ENCODE measurements at places on chromosomes 11 and 22.
A peak's percentile ranks its signal among the peaks of the same experiment; 100 is the strongest.

DNA sequence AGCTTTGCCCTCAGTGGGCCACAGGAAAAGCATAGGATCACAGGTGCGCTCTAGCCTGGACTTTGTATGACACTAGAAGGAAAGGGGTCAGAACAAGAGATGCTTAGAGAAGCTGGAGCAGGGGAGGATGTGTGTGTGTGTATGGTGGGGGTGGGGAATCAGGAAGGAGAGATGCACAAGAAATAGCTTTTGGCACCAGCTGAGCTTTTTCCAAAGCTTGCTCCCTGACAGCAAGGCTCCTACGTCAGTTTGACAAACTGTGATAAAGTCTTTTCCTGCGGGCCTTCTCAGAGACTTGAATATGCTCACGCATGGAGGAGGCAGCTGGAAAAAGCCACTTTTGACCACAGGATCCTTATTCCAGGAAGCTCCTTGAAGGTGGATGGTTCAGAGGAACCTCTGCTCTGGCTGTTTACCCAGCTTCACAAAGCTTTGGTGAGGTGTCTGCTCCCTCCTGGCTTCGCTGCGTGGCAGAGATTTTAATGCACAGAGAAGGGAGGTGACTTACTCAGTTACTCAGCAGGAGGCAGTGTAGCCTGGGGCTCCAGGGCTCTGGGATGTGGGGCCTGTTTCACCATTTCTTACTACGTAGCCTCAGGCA lies 3.9 kb downstream of the CDC42EP1 start:
- no peak for DNase-seq

DNA sequence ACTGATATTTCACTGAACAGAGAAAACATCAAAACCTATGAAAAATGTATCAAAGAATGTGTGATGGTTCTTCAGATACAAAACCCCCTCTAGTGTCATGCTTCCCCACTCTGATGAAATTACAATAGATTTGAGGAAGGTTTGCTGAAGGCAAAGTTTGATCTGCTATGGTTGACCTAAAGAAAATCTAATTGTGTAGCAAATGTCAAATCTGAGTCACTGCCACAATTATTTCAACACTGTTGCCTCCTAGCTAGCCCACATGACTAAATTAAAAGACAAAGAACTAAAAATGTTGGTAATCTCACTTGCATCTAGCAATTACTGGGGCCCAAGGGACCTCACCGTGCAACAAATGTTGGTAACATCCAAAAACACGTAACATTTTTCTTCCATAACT lies 728.0 kb downstream of the DLG2 start:
- no peak for DNase-seq

DNA sequence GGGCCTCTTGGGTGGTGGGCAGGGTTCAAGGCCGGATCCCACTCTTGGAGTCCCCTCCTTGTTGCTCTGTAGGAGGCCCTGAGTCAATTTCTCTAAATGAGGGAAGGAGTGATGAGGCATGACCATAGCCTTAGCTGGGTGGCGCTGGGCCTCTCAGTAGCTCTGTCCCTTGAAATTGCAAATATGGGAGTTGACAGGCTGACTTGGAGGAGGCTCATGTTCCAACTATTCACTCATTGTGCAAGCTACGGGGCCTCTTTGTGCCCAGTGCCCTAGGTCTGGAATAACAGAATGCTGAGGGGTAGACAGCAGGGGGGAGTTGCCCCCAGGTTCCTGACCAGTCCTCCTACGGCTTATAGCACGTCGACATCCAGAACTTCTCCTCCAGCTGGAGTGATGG lies 8.0 kb downstream of the SELENOM start:
- DNase-seq, result no peak

- DNase-seq, result no peak
These were observed 10.6 kb downstream of the PIK3IP1 start for GRCh38 chr22:31281733-31282132.

DNA sequence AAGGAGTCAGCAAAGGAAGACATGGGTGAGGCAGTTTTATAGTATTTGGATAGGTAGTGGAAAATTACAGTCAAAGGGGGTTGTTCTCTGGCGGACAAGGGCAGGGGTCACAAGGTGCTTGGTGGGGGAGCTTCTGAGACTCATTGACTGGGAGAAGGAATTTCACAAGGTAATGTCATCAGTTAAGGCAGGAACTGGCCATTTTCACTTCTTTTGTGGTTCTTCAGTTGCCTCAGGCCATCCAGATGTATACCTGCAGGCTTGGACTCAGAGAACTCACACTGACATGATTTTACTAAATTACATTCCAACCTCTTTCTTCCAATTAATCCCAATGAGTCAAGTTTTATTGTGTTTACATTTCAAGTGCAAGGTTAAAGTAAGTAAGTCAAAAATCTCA lies 240.5 kb upstream of the API5 start:
- DNase-seq, result no peak

GRCh38 chr11:15742626-15743519 lies 613.5 kb downstream of the SOX6 start:
- no peak for DNase-seq

DNA sequence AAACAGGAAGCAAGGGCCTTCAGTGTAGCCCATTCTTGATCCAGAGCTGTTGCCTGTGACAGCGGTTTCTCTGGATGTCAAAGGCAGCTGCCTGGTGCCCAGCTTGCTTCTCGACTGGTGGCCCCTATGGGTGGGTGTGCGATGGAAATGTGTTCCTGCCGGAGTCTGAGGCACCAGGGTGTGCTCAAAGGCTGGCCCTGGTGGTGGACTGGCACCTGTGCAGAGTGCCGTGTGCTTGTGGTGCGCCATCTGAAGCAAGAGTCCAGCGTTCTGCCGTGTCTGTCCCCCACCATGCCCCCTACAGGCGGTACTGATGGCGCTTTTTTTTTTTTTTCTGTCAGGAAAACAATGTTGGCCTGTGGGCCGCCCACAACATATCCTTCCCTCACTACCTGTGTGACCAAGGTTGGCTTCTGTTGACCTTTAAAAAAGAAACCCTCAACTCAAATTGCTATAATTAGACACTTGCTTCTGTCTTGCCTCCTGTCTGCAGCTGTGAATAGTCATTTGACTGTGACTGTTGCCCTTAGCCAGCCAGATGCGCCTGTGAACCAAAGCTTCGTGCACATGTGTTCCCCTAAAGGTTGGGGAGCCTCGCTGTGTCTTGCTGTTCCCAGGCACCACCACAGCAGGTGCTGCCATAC lies 4.7 kb upstream of the RANBP1 start:
- DNase-seq, result no peak

DNA sequence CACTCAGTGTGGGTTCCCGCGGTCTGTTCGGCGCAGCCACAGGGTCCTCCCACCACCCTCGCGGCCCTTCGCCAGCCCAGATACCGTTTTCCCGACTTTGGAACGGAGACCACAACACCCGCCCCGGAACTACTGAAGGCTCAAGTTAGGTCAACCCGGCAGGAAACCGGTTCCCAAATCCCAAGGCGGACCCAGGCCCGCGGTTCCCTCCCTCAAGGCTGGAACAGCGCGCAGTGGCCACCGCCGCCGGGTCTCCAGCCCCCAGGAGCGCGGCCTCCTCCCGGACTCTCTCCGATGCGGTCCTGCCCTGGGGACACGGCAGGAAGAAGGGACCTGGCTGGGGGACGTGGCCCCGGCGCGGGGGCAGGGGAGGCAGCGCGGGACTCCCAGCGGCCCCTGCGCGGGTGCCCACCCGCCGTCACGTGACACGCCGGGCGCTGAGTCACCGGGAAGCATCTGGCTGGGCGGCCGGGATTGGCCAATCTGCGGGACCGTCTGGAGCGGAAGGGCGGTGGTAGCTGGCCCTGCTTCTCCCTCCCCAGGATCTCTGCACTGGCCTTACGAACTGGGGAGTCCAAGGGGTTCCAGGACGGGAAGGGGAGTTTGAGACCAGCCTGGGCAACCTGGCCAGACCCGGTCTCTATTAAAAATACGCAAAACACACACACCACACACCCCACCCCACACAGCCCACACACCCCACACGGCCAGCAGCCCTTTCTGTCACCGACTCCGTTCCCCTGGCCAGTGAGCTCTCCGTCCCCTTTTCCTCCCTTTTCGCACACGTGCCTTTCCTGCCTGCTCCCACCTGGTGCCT lies 21.5 kb upstream of the MALAT1 start:
- DNase-seq, result peak; percentile 84

- no peak for DNase-seq
These were observed 19.6 kb upstream of the TXNRD2 start for GRCh38 chr22:19961201-19961580.

DNA sequence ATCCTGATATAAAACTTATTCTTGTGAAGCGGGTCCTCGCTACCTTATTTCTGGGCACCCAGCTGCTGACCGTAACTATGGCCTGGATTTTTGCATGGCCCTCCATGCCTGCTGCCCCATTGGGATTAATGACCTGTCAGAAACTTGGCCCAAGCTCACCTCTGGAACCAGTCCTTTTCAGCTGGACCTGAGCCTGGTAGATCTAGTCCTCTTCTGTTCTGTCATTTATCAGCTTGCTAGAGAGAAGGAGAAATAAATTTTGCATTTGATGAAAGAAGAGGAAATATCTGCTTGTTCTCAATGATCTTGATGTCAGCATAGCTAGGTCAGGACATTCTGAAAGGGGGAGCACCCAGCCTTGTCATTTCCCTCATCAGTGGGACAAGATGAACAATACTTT lies 387.8 kb upstream of the LARGE1 start:
- DNase-seq, result no peak

- no peak for DNase-seq
These were observed 42.6 kb downstream of the ST14 start for GRCh38 chr11:130202009-130202817.

- no peak for DNase-seq
These were observed 12.1 kb upstream of the CHORDC1 start for GRCh38 chr11:90234977-90235376.

DNA sequence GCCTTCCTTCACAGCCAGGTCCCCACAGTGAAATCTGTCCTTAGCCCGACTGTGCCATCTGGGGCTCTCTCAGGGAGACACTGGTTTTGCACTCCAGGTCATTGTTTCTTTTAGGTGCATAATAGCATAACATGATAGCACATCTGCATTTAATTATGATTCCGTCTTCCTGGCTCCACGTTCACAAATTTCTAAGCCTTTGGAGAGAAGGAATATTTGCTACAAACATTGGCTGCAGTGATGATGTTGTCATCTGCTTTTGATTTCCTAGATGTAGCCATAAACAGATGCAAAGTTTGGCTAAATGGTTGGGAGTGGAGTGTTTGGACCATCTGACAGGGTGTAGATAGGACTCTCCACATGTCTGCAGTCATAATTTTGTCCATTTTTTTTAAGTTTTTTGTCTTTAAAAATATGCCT lies 12.0 kb upstream of the CAT start:
- no peak for DNase-seq

DNA sequence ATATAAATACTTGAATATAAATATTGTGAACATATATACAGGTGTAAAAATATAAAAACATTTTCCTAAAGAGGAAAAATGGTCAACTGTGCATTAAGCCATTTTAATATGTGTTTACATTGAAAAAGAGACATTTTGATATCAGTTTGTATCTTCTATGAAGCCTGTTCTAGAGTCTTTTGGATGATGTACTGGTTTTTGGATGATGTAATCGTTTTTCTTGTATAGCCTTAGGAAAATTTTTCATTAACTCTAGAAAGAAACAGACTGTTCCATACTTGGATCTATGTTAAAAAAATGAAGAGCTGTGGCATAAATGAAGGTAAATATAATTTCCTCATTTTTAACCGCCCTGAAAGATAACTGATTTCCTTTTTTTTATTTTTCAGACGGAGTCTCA lies 39.6 kb upstream of the RDX start:
- no peak for DNase-seq

- DNase-seq, result no peak
These were observed 114.8 kb downstream of the CNTN5 start for GRCh38 chr11:99135508-99135907.

DNA sequence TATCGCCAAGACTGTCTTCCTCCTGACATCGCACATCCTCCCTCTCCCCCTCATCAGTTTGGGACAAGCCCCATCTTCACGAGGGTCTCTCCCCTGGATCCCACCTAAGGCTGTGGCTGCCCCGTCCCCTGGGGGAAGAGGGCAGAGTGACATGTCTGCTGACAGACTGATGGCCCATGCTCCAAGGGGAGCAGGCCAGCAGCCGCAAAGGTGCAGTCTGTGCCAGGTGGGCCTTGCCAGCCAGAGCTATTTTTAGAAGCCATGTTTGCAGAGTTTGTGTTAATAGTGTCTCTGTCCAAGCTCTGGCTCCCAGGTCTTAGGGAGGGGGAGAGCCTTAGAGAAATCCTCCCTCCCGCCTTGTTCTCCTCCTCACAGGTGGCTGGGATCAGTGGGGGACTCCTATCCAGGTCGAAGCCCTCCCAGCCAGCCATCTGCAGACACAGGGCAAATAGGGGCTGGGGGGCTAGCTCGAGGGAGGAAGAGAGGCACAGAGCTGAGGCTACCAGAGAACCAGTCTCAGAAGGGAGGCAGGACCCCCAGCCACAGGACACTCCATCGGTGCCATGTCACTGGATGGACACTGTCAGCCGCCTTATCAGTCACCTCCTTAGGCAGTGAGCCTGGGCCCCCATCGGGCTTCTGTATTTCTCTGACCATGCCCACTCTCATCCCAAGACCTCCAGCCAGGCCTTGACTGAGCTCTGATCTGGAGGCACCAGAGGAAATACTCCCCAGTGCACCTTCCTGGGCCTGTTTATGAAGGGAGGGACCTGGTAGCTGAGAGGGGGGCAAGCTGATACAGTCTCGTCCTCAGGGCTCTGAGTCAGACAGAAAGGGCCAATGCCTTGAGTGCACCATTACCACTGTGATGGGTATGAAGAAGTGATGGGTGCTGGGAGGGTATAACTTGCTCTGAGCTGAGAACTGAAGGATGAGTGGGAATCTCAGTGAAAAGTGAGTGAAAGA lies 49.3 kb downstream of the CHRDL2 start:
- DNase-seq, result no peak

- DNase-seq, result peak; percentile 34
These were observed 31.2 kb downstream of the CD82 start for GRCh38 chr11:44596525-44597276.

All from naive thymus-derived CD8-positive, alpha-beta T cell (primary cell).